ENCODE measurements at places on chromosomes 6 and 20.

GRCh38 chr6:100482698-100483097, 18.0 kb upstream of the SIM1 start:
- DNase-seq: no peak

DNA sequence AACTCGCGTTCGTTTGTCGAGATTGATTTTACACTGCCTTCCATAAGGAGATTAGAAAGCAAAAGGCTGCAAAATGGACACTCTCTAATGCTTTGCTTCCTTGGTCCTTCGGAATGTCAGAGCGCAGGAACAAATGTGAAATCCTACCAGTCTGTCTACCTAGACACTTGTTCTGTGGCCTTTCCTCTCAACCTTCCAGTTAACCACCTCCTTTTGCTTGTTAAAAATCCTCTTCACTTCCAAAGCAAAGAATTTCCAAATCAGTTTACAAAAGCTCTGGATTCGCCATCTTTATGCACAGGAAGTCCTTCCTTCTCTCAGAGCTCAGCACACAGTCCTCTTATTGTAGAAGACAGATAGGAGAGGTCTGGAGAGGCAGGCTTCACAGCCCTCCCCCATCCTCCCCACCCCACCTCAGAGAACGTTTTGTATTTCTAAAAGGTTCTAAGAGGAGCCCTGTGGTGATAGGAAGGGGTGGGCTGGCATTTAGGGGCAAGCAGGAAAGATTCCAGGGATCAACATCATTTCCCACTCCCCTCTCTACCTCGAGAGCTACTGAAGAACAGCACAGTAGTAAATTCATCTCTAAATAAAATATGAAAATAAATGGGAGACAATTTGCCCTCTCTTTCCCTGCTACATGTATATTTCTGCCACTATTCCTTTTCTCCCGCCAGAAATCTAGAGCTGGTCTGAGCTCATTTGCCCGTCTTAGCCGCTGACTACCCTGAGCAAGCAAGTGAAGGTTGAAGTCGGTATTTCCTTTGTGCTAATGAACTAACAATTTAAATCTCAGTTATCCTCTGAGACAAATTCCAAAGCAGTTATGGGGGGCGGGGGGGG, 18.9 kb downstream of the TFAP2A start:
- no peak for DNase-seq

- no peak for DNase-seq
Measured at GRCh38 chr6:126530775-126531174, 190.9 kb downstream of the CENPW start.

DNA sequence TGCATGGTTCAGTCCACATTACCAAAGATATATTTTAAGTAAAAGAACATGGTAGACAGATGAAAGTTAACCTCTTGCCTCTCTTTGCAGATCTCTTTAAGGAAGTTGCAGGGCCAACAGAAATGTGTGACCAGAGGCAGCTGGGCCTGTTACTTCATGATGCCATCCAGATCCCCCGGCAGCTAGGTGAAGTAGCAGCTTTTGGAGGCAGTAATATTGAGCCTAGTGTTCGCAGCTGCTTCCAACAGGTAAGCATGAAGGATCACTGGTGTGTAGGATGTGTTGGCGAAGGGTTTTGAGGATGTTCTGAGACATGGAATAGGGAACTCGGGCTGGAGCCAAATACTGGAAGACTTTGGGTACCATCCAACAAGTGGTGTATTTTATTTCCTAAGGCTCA, 508.6 kb downstream of the UTRN start:
- no peak for DNase-seq

GRCh38 chr20:36543184-36544133, 2.1 kb downstream of the MYL9 start:
- no peak for DNase-seq

DNA sequence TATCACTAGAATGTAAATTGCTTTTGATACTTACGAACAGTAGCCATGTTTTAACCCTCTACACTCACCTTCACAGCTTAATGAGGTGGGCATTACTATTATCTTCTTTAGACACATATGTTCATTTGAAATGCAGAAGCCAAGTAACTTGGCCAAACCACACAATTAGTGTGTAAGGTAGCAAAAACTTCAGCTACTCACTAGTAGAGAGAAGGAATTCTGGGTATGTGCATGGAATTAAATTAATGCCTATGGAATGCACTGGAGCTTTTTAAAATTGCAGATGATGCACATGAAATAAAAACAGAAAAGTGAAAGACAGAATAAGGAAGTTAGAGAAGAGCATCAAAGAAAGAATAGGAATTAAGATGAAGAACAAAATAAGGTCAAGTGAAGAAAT, 494.0 kb downstream of the ADGRB3 start:
- no peak for DNase-seq

DNA sequence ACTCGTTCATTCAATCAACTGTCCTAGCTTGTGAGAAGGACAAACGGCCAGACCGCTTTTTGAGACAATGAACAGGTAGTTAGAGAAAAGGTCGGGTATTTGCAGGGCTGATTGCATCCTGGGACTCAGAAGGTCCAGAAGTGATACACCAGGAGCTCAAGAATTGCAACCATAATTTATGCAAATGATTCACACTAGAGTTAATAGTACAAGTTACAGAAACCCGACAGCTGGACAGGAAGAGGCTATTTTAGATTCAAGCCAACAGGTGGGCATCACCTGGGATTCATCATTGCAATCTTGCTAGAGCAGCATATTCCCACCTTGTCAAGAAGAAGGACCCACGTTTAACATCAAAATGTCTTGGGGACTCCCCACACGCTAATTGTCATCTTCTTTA, 83.5 kb downstream of the TNFAIP3 start:
- DNase-seq: no peak

- DNase-seq: no peak
Measured at GRCh38 chr20:48612335-48612734, 215.5 kb downstream of the PREX1 start.

- no peak for DNase-seq
Measured at GRCh38 chr6:33091957-33092356, 16.2 kb downstream of the HLA-DPB1 start.

- no peak for DNase-seq
Measured at GRCh38 chr6:36272234-36272633, 2.4 kb downstream of the PNPLA1 start.

GRCh38 chr6:65501045-65501444, 206.0 kb downstream of the EYS start:
- no peak for DNase-seq

- DNase-seq: no peak
Measured at GRCh38 chr6:45423111-45423823, 45.5 kb upstream of the SUPT3H start.

DNA sequence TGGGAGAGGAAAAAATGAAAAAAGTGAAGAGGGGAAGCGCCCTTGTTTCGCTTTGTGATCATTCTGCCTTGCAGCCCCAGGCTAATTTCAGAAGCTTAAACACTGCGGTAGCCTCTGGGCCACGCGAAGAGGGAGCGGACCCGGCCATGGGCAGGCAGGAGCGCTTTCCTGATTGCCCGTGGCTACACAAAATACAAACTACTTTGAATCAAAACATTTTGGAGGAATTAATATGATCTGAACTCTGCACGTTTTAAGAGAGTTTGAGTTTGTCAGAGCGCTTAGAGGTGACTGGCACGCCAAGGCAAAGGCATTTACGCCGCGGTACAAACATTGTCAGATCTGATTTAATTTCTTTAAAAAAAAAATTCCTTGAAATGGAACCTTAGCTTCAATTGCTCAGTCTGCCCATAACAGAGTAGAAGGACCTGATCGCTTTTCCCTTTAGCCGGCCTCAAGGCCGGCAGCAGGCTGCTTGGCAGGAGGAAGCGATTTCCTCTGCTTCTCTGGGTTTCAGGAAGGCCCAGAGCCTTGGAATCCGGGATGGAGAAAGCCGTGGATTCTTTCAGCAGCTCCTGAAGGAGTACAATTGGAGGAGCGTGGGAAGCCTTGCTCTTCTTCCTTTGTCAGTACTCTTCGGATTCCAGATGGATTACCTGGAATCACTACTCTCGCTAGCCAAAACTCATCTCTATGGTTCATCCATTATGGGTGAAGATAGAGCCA, 9.7 kb downstream of the TFAP2D start:
- DNase-seq: no peak

Data from DMS79 treated with DMSO at 0.1 percent for 48 hours (cell line).